ENCODE measurements at places on chromosomes 12 and 14.

- no peak for DNase-seq
These were observed 59.3 kb downstream of the HEATR5A start for GRCh38 chr14:31360919-31361662.

DNA sequence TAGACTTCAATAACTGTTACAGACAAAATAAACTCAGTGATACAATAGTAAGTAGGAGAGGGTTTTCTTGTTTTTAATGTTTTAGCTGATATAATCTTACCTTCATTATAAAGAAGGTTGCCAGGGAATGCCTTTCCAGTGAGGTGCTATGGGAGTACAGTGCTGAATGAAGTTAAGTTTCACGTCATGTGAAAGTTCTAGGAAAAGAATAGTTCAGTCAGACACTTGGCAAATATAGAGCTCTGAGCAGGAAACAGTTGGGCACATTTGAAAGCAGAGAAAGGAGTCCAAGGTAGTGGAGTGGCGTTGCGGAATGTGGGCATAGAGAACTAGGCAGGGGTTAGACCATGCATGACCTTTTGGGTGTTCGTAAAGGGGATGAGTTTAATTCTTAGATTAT, 88.6 kb upstream of the DCN start:
- DNase-seq: no peak

- peak; percentile 15 for DNase-seq
These were observed 62.6 kb downstream of the DCAF5 start for GRCh38 chr14:69090187-69090789.

DNA sequence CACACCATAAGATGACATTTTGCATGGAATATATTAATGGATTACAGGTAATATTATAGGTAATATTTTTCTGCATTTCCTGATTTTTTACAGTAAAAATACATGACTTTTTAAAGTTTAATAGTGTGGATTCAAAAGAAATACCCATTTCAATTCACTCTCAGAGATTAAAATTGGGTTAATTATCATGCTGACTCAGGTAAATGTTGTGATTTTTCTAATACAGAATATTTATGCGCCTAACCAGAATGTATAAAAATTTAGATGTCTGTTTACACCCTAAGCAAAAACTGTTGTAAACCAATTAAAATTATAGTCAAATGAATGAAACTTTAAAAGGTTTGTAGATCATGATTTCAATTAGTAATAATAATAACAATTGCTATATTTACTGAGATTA, 117.2 kb upstream of the FLRT2 start:
- no peak for DNase-seq

DNA sequence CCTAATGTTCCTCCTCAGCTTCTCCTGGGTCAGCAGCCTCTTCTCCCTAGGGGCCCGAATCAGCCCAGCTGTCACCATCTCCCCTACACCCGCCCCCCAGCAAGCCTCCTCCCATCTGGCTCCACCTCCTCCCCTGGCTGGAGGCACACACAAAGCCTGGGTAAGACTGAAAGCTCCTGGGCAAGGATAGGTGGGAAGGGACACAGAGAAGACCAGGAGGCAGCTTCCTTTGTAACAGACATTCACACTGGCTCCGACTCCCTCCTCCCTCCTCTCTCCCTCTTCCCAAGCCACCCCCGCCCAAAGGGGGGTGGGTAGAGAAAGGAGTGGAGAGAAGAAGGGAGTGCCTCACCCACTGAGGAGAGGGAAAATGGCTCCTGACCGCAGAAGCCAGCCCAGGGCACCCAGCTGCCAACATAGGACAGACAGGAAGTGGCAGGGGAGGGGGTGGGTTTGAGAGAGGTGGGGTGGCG, 4.0 kb downstream of the CHD4 start:
- DNase-seq: no peak

GRCh38 chr12:3594966-3595365, 104.0 kb downstream of the PRMT8 start:
- DNase-seq: no peak

DNA sequence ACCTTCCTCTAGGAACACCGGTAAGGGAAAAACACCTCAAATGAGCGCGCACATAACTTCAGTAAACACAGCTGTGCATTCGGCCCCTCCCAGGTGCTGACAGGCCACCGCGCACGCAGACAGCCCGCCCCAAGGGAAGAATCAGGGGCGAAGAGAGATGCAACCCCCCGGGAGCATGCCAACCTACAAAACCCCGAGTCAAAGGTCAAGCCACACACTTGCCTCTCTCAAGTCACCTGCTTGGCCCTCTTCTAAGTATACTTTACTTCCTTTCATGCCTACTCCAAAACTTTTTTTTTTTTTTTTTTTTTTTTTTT, 2.3 kb upstream of the CYP46A1 start:
- no peak for DNase-seq

All from stimulated activated CD4-positive, alpha-beta T cell treated with anti-CD3 and anti-CD28 coated beads, Interleukin-1b, Interleukin-23, amount 100 ng/mL, for 4 hours (primary cell).